NCI-H1092 (cell line): ENCODE measurements at places on chromosomes 7 and 10.

DNA sequence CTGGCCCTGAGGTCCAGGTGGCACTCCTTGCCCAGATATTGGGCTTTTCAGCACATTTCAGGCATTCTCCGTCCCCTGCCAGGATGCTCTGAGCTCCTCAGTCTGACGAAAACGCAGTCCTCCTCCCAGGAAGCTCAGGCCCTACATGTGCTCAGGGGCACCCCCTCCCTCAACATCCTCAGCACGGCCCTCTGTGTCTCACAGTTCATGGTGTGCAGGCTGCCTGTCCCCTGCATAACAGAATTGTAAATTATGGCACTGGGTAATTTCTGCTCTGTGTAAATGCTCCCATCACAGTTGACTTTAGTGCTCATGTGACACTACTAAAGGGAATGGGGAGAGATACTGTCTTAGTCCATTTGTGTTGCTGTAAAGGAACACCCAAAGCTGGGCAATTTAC is 563.8 kb downstream of the DNAJB6 start:
- DNase-seq: no peak

GRCh38 chr10:72156223-72156622 is 59.6 kb upstream of the ANAPC16 start:
- no peak for DNase-seq

DNA sequence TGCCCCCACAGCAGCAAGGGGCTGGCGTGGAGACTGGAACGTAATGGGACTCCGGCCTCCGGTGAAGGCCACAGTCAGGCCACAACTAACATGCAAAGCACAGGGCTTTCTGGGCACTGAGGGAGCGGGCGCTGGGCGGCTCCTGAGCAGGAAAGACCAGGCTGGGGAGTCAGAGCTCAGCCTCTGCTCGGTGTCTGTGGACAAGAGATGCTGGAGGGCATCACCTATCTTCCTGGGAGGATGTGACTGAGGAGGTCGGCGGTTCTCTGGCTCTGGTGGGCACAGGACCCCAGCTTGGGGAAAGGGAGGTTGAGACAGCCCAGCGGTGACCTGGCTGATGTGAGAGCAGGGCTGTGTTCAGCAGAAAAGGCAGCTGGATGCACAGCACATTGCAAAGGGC is 11.7 kb downstream of the CNPY1 start:
- no peak for DNase-seq

DNA sequence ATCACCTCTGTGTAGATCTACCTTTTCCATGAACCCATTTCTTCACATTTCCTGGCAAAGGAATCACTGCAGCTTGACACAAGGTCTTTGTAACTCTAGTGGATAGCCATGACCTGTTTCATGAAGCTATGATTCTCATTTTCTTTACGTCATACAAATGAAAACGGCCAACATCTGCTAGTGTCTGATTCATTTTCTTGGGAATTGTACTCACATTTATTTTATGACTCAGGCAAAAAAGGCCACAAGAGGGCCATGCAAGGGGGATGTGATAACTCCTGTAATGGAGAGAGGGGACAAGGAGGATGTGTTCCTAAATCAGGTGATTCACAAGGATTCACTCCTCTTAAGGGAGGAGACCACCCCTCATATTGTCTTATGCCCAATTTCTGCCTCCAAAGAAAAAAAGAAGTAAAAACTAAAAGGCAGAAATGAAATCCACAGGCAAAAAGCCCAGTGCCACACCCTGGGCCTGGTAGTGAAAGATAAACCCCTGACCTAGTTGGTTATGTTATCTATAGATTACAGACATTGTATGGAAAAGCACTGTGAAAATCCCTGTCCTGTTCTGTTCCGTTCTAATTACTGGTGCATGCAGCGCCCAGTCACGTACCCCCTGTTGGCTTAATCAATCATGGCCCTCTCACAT is 249.9 kb downstream of the IPMK start:
- no peak for DNase-seq

DNA sequence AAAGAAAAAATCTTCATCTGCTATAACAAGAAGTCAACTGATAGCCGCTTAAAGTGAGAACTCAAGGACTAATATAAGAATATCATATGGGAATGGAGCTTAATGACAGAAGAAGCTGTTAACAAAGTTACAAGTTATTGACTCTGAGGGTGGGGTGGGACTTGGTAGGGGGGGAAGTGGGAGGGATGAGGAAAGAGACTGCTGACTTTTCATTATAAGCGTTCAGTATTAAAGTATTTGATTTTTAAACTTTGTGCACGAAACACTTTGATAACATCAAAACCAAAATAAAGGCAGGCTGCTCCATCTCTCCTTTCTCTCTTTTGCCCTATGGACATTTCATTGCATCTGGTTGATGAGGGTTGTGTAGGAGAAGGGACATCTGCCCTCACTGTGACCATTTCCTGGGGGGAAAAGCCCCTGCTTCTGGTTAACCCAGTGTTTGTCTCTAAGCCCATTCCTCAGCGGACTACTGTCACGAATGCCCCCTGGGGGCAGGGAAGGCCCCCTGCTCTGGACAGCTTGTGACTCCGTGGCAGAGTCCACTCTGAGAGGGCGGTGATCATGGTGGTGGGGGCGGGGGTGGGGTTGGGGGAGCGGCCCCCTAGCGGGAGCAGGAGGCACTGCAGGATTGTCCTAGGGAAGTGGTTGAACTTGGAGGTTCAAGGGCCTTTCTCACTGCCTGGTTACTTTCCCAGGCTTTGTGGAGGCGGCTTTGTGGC is 17.4 kb downstream of the SLC13A4 start:
- no peak for DNase-seq

GRCh38 chr7:150446288-150446938 is 4.0 kb upstream of the GIMAP8 start:
- peak; percentile 53 for DNase-seq

DNA sequence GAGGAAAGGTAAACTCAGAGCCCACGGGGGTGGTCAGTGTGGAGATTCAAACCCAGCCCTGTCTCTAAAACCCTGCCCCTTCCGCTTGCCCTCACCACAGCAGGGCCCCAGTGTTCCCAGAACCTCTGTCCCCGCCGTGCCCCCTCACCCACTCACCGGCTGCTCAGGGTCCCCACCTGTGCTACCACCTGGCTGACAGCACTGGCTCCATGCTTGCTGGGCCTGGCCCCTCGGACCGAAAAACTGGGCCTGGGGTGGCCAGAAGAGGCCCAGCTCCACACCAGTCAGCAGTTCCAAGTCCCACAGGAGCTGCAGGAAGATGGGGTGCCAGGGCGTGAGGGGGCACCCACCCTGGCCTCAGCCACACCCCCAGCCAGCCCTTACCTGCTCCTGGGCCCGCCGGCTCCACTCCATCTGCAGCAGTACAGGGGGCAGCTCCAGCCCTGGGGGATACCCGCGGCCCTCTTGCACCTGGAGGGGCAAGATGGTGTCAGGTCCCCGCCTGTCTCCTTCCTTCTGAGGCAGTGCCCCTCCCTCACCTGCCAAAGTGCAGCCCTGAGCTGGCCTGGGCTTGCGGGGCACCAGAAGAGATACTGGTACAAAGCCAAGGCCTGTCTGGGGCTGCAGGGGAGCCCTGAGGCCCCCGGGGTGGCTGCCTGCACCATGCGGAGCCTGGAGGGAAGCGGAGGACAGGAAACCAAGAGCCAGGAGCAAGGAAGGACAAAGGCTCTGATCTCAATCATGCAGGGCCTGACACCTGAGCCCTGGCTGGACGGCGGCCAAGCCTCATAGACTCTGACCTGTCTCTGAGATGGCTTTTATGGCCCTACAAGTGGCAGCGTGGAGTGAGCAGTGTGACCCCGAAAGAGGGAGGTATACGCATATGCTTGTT is 11.7 kb downstream of the ATP6V1F start:
- peak; percentile 59 for DNase-seq

DNA sequence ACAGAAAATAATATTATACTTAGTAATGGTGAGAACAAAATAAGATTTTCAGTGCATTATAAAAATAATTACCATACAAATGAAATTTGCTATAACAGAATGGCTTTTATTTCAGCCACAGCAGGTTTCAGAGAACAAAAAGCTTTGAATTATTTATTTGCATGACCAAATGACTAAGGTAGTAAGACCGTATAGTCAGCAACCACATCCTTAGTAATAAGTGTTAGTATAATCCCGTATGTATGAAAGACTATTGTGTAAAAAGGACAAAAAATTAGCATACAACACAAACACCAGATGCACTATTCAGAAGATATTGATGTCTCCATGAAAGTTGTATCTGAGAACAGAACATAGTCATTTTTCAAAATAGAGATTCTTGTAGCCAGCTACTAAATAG is 12.2 kb downstream of the PDZD8 start:
- DNase-seq: no peak

- no peak for DNase-seq
Observed at GRCh38 chr10:30057894-30058556, 1.4 kb downstream of the JCAD start.

GRCh38 chr7:66557214-66558200 is 71.2 kb upstream of the KCTD7 start:
- peak; percentile 17 for DNase-seq

DNA sequence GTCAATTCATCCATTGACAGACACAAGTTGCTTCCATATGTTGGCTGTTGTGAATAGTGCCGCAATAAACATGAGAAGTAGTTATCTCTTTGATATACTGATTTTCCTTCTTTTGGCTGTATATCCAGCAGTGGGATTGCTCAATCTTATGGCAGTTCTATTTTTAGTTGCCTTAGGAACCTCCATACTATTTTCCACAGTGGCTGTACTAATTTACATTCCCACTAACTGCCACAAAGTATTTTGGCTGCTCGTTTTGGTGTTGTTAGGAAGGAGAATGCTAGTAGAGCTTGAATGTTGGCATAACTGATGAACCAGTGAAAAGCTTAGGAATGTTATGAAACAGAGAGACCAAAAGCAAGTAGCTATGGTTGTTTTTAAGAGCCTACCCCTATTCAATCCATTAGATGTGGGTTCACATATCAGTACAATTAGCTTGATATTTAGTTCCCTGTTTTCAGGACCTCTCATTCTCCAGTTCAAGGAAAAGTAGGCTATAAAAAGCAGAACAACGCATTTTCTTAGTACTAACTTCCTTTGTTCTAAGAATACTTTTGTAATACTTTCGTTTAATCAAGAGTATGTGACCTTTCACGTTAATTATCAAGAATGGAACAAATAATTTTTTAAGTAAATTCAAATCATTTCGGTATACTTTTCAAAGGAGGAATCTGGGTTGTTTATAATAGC is 100.3 kb downstream of the FAS start:
- DNase-seq: no peak

DNA sequence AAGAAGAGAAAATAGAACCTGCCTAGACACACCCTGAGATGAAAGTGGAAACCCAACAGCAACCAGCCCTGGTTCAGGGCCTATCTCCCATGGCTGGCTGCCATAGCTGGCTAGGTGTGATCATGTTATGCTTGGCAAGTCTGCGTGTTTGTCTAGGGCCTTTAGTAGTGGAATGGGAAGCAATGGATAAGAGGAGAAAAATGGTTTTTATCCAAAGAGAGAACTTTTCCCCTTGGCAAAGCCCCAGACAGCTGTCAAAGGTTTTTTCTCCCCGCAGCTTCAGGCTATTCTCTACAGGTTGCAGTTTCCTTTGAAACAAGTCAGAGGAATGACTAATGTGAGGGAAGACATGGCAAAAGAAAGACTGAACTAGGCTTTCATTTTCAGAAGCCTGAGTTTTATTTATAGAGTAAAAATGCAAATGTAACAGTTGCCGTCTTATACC is 161.5 kb downstream of the SEMA3D start:
- DNase-seq: peak; percentile 32

DNA sequence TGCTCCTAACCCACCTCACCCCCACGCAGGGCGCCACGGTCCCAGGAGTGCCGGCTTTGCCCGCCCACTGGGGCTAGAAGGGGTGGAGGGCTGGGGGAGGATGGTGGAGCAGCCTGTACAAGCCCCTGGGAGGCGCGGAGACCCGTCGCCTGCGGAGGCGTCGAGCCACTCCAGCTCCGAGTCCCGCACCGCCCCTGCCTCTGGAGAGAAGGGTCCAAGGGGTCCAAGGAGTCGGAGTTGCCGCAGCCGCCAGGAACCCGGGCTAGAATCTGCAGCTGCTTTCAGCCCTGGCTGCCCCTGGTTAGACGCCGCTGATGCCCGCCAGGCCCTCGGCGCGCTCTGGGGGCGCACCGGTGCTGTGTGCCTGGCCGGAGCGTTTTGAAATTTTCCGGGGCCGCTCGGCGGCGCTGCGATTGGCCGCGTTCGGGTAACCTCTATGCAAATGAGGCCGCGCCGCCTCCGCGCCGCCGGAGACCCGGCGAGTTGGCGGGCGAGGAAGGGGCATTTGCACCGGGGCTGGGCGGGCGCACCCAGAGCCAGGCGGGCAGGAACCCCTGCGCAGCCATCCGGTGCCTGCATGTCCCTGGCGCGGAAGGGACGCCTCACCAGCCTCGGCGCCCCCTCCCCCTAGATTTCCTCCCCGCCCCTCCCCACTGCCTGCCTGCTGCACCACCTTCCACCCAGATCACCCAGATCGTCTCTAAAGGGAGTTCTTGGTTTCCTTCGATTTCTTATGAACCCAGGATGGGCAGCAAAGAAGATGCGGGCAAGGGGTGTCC is at the start of gene HMX2:
TSS of gene HMX2 (plus strand) at position 502 of the 779 bp plus-strand sequence. CDS start at position 745, 243 bp downstream.
- peak; percentile 61 for DNase-seq

- no peak for DNase-seq
Observed at GRCh38 chr7:143027683-143028082, 751 bp upstream of the OR9A2 start.

DNA sequence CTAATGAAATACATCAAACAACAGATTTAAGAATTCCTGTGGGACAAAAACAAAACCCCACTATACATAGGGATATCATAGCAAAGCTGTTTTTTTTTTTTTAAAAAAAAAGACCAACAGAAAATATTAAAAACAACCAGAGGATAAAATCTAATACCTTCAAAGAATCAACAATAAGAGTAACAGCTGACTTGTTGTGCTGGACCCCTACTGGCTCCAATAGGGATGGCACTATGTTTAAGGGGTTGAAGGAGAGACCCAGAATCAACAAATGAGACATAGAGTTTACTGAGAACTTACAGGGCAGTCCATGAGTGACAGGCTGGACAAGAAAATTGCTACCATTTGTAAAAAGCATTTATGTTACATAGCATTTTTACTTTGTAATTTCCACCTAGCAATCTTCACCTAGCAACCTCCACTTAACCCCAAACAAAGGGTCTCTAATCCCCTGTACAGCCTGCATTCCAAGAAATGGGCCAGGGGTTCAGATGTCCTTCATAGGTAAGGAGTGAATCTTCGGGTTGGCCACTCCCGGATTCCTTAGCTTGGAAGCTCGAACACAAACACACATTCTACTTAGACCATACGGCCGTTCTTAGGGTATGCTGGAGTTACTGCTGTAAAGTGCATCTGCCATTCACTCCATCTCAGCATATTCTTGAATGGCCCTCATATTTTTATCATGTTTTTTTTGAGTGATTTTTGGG is 25.8 kb downstream of the ASZ1 start:
- DNase-seq: no peak

DNA sequence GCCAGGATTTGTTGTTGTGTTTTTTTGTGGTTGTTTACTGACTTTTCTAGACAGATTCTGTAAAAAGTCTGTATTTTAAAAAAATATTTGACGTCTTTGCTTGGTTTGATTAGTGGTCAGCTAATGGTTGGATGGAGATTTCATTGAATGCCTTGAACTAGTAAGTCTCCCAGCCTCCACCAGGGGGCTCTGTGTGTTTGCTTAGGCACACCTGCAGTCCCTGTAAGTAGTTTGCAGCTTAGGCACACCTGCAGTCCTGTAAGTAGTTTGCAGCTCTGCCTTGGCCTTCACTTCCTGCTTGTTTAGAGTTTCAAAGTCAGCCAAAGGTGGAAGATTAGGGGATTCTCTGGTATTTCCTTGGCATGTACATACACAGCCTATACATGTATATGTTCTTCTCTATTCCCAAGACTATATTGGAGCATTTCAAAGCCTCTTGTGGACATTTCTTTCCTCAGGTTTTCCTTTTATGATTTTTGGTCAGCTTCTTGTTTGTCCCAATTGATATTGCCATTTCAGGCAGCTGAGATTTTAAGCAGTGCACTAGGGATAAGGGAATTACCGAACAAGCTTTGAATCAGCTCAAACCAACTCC is 101.6 kb downstream of the CCSER2 start:
- DNase-seq: no peak
